ENCODE measurements at places on chromosomes 1 and 21. TPM values are rescaled to one million over a fixed set of nuclear protein-coding genes. Genes with fewer than 3 reads are reported as not detected.

Gene PIK3CD
- 17.6 TPM for total RNA-seq

Gene C1QTNF12
- 4.9 TPM for total RNA-seq

Gene AIM2
- total RNA-seq, result 0.86 TPM

Gene HTR6
- total RNA-seq, result not detected

Gene RCC1
- total RNA-seq, result 30.3 TPM

DNA sequence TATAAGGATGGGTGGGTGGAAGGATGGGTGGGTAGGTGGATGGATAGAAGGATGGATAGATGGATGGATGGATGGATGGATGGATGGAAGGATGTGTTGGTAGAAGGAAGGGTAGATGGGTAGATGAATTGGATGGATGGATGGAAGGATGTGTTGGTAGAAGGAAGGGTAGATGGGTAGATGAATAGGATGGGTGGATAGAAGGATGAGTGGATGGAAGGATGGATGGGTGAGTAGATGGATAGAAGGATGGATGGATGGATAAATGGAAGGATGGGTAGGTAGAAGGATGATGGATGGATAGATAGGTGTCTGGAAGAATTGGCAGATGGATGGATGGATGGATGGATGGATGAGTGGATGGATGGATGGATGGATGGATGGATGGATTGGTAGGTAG is 6.0 kb downstream of the MASP2 start:
- no peak for DNase-seq

DNA sequence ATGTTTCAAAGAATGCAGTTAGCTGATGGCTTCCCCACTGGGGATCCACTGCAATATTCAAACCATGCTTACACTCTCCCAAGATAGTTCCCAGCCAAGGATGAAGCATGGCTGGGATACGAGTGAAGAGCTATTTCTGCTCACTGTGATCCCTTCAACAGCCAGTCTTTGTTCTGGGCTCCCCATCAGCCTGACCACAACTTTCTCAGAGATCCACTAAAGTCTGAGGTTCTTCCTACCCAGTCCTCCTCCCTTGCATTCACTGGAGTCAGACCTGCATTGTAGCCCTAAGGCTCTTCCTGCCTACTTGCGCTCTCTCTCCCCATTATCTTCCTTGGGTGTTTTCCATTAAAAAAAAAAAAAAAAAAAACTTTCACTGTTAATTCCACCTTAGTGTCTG is 101.4 kb downstream of the TTLL7 start:
- no peak for DNase-seq

DNA sequence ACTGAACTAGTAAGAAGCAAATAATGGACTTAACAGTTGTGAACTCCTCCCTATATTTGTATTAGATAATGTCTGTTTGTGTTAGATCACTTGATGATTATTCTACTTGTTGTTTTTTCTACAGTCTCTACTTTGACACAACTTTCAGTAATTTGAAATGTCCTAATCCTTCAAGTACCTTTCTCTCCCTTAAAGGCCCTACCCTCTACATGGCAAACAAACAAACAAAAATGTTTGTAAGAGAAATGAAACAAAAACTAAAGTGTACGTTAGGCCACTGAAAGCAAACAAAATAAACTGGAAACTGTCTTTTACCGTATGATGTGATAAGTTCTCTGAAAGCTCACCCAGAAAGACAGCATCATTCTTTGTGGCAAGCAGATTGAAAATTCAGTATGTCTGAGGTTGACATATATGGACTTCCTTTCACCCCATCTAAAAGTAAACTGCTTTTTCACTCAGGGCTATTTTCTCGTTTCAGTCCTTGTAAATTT is 255.9 kb upstream of the SNX7 start:
- no peak for DNase-seq

DNA sequence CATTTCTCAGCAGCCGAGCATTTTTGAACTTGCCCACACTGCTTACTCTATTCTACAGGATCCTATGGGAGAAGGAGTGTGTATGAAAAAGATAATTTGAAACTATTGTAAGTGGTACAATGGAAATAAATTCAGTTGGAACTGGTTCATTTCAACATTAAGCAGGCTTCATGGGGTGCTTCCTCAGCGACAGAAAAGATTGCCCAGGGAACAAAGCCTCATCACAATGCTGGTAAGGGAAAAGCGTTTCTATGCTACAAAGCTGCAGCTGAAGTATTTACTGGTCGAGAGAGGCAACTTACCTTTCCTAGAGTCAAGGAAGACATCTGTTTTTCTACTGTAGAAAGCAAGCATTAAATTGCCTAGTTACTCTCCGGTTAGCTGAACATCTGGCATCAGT is 568.2 kb upstream of the ZP4 start:
- DNase-seq, result no peak

- DNase-seq, result no peak
Observed at GRCh38 chr1:94797291-94797690, 22.9 kb upstream of the SLC44A3 start.

DNA sequence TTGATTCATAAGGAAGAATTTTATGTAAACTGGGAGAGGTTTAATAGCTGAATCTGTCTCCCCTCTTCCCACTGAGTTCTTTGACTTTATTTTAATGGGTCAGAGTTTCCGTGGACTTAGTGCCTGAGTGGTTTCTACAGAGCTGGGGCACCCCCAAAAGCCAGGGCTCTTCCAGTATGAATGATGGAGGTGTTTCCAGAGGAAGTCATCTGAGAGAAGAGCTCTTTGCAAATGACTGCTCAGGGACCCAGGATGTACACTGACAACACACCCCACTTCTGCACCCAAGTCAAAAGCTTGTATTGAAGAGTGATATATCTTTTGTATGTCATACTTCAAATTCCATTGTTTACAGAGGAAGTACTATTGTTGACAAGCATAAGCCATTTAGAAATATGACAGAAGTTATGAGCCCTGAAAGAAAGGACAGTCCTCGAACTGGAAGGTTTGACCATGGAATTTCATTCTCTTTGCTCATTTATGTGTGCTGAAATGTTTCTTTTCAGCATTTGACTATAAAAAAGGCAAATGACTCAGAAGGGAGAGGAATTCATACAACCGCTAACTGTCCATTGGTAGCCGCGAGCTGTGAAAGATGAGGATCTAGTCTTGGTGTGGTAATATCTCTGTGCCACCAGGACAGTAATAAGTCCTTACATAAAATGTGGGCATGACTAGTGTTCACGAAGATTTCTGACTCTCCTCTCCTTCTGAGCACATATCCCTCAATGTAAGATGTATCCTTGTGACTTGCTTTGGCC is 25.4 kb upstream of the LMX1A start:
- no peak for DNase-seq

DNA sequence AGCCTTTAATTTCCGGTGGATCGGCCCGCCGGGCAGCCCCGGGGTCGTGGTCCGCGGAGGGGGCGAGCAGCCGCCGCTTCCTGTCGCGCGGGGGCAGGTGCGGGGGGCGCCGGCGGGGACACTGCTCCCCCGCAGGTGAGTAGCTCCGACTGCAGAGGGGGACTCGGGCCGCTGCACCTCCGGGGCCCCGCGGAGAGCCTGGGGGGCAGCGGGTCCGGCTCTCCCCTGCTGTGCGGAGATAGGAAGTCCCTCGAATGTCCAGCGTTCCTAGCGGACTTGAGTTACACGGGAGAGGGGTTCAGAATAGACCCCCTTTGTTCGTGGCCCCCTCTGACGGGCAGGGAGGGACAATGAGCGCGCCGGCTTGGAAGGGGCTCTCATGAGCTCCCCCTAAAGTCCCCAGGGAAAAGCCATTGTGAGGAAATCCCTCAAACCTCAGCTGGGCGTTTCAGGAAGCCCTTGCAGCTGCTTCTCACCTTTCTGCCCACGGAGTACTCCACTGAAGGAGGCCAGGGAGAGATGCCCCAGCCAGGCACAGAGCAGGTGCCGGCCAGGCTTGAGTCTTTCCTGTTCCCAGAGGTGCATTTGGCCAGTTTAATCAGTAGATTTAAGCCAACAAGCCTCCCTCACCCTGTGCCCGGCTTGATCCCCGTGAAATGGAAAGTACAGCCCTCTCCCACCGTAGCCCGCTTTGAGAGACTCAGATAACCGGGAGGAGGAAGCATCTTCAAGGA is 925 bp downstream of the PDE9A start:
- DNase-seq, result no peak

GRCh38 chr1:244869364-244869827 is 5.1 kb upstream of the HNRNPU start:
- DNase-seq, result no peak

DNA sequence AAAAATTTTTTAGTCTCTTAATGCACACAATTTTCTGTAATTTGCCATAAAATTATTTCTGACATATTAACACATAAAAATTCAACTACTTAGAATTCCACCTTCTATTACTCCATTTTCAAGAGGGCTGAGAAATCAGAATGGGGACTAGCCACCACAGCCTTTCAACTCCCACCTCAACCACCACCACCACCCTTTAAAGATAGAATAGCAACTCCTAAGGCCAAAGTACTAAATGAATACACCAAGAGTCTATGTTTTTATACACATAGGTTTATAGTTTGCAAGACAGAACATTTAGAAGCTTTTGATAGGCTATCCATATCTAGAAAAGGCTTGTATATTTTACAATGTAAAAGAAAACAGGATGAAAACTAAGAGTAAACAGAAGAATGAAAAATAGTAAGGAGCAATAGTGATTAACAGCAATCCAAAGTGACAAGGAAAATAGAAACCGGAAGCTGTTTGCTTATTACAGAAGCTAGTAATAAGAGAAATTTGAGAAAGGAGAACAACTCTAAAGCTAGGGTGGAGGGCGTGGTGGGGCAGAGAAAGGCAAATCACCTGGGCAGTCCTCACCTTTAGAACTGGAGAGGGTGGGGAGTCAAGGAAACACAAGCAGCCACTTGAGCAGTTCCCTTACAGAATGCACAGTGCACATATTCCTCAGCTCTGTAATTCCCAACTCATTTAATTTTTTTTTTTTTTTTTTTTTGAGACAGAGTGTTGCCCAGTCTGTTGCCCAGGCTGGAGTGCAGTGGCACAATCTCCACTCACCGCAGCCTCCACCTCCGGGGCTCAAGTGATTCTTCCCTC is 27.7 kb downstream of the EPS15 start:
- DNase-seq, result no peak

- DNase-seq, result no peak
Observed at GRCh38 chr1:232213928-232214327, 416.0 kb downstream of the SIPA1L2 start.

GRCh38 chr1:157842939-157843338 is 1.3 kb upstream of the CD5L start:
- no peak for DNase-seq

DNA sequence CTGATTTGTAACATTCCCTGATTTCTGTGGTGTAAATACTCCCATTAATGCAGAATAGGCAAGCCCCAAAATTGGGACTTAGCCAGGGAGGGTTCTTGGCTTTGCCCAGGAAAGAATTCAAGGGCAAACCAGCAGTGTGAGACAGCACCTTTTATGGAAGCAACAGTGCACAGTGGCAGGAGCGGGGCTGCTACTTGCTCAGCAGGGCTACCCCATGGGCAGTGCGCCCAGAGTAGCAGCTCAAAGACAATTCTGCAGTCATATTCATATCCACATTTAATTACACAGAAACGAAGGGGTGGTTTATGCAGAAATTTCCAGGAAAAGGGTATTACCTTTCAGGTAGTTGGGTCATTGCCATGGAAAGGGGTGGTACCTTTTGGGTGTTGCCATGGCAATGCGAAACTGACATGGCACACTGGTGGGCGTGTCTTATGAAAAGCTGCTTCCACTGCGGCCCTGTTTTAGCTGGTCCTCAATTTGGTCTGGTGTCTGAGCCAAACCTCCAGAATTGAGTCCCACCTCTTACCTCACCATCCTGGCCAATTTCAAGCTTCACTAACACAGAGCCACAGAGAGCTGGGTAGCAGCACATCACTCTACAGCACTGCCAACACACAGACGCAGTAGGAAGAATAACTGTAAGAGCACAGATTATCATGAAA is 35.9 kb downstream of the FHAD1 start:
- DNase-seq, result no peak

GRCh38 chr1:24991697-24992096 is 61.6 kb upstream of the RUNX3 start:
- DNase-seq, result no peak

DNA sequence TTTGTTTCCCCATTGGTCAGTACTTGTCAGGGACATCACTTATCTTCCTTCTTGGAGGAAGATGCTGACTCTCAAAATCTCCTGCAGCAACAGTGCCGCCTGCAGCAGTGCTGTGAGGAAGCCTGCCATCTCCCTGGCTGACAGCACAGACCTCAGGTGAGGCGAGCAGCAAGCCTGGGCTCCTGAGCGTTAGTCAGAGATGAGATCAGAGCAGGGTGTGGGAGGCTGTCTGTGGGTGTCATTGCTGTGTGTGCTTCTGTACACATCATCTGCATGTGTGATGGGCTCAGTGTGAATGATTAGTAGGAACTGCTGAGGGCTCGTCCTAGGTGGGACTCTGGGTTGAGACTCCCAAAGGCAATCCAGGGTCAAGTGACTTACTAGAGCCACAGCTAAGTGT is 6.1 kb downstream of the STRIP1 start:
- no peak for DNase-seq

DNA sequence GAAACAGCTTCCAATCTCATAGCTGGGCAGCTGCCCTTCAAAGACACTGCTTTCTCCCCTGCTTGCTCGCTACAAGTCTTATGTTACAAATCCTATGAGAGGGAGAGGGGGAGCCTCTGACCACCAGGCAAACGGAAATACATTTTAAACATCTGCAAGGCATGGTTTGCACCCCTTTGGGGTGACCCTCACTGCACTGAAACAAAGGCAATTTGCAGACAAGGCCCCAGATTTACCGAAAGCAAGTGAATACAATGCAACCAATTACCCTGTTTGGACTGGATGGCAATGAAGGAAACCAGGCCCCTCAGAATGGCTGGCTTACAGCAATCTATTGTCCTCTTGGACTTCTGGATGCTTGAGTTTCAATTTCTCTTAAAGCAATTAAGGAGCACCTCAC is 11.8 kb upstream of the ATP13A2 start:
- no peak for DNase-seq

Data from mucosa of gallbladder (tissue), 1 donor.